HFFc6 (cell line): ENCODE measurements at places on chromosomes 4 and X. TPM values are rescaled to one million over a fixed set of nuclear protein-coding genes. Genes with fewer than 3 reads are reported as not detected.

Gene CSAG1
- total RNA-seq: not detected in 3 replicates

Gene TLR10
- total RNA-seq: not detected in 3 replicates

Gene UNC5C
- not detected in 3 replicates for total RNA-seq

GRCh38 chrX:124282580-124282979, 49.9 kb upstream of the TEX13D start:
- peaks cover 9% of the 10 kb centered on the region for H3K4me1 ChIP-seq
- H3K27me3 ChIP-seq: peaks cover 4% of the 10 kb centered on the region
- H3K27ac ChIP-seq: no peak overlapping the region
- H3K4me3 ChIP-seq: no peak overlapping the region

Gene TKTL2
- total RNA-seq: not detected in 3 replicates

Gene SHROOM2
- 1.3 and 3.3 TPM in 2 replicates for total RNA-seq

- H3K27ac ChIP-seq: no peak overlapping the region
- H3K27me3 ChIP-seq: peaks cover 6% of the 10 kb centered on the region
- H3K4me1 ChIP-seq: peaks cover 14% of the 10 kb centered on the region
Measured at GRCh38 chrX:48753708-48754228, 7.8 kb upstream of the GLOD5 start.

Gene TREX2
- 0.50 to 0.99 TPM (median 0.58 TPM) in 3 replicates for total RNA-seq

GRCh38 chr4:6425336-6425735, 47.1 kb downstream of the PPP2R2C start:
- H3K4me3 ChIP-seq: no peak overlapping the region
- no peak overlapping the region for H3K27ac ChIP-seq
- DNase-seq: no peak
- H3K36me3 ChIP-seq: no peaks in the 10 kb centered on the region
- peaks cover 52% of the 10 kb centered on the region for H3K27me3 ChIP-seq
- H3K4me1 ChIP-seq: no peaks in the 10 kb centered on the region

GRCh38 chr4:153684971-153685371, 891 bp downstream of the TLR2 start:
- H3K36me3 ChIP-seq: 0 out of 2 replicates have a peak, but pooled peaks cover 4% of the 10 kb centered on the region
- peaks cover 23% of the 10 kb centered on the region for H3K27me3 ChIP-seq
- no peak overlapping the region for H3K27ac ChIP-seq
- DNase-seq: no peak
- H3K4me3 ChIP-seq: no peak overlapping the region
- H3K4me1 ChIP-seq: no peaks in the 10 kb centered on the region
